ENCODE measurements at places on chromosomes 5 and 9.

- no peak for DNase-seq
These were observed 131.5 kb upstream of the PTCH1 start for GRCh38 chr9:95648225-95648624.

- DNase-seq: no peak
These were observed 53.4 kb downstream of the PTCH1 start for GRCh38 chr9:95463148-95464060.

GRCh38 chr9:94042516-94043360, 41.5 kb upstream of the PTPDC1 start:
- DNase-seq: no peak

DNA sequence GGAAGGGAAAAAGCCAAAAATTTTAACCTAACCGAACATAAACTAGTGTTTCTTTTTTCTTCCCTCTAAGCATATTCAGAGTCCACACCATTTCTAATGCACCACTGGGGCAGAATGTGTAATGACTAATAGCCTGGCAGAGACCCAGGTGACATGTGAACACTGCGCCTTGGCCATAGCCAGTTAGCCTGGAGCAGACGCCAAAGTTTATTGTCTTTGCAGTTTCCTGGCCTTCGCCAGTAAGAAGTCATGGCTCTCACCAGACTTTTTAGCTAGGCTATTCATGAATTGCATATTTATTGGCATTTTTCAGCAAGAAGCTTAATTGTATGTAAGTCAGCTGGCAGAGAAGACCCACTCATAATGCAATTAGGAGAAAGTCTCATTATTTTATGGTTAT, 182.8 kb upstream of the SLC27A6 start:
- DNase-seq: peak; percentile 57
